ENCODE measurements at places on chromosomes 4 and X.

GRCh38 chr4:128141866-128142265 is 80.8 kb downstream of the LARP1B start:
- DNase-seq: no peak

- DNase-seq: no peak
Observed at GRCh38 chr4:164095313-164096110, 601.0 kb downstream of the TMA16 start.

GRCh38 chrX:132375941-132376340 is 112.9 kb downstream of the MBNL3 start:
- peak; percentile 8 for DNase-seq

DNA sequence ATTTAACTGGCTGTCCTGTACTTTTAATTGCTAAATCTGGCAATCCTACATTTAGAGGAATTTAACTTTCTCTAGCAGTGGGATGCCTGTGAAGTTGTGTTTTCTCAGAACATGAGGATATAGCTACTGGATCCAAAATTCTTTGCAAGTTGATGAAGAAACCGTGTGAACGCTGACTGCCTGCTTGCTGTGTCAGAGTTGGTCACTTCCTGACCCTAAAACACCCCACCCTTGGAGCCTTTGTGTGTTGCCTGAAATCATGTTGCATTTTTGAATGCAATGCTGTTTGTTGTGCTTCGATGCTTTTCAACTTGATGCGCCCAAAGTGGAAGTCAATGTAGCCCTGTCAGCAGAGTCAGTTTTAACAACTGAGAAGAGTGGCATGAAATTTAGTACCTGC is 211.2 kb downstream of the ANK2 start:
- no peak for DNase-seq

- no peak for DNase-seq
Observed at GRCh38 chr4:42871671-42872290, 20.7 kb upstream of the GRXCR1 start.

DNA sequence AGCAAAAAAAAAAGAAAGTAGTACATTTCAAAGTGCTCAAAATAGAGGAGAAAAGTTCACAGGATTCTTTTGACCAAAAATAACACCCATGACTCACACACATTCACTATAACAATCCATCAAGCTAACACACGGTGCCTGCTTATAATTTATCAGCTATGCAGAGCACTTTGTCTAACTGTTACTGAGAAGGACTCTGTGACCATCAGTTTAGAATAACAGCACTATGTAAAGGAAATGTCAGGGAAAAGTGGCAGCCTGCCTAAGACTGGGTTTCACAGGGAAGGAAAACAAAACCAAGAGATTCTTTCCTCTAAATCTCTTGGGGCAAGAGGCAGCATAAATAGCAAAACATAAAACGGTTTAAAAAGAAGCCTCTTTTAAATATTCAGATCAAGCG is 54.8 kb downstream of the CCDC149 start:
- DNase-seq: no peak

DNA sequence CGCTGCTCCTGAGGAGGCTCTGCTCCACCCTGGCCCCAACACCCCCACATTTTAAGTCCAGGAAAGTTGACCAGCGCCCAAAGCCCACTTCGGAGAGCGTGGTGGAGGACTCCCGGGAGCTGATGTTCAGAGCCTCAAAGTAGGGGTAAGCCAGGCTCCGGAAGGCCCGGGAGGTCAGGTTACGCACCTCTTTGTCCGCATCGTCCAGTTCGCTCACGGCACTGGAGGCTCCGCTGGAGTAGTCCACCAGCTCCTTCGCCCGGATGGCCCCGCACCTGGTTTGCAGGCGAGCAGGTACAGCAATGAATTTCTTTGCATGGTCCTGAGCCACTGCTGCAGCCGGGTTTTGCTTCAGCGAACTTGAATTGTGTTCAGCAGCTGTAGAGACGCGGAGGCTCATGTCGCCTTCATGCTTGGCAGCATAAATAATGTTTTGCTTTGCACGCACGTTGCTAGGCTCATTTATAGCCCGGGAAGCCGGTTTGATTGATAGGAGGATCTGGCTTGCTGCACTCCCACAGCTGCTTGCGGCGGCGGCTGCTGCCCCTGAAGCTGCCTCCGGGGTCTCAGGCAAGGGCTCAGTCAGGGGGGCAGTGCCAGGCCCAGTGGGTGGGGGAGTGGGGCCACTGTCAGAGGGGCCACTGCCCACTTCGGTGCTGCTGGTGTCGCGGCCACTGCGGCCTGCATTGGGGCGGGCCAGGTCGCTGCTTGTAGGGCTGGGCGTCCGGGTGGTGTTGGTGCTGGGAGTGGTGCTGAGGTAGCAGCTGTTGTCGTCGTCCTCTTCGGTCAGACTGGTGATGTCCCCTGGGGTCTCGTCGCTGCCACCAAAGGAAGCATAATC is 4.8 kb downstream of the C4orf54 start:
- DNase-seq: peak; percentile 24

- DNase-seq: no peak
Observed at GRCh38 chr4:25347473-25347872, 29.6 kb upstream of the ANAPC4 start.

DNA sequence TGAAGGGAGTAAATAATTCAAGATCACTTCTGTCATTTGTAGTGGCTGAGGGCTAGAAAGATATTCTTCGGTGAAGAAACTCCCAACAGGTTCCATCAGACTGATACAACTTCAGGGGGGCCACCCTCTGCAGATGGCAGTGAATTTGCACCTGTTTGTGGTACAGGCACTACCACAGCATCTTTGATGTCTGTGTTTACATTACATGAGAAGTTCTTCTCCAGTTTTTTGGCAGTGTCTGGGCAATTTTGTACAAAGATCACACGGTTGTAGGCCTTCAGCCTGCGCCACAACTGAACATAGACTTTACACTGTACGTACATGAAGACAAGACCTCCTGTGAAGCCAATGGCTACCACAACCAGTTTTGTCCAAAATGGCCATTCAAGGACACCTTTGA is 34.2 kb downstream of the TMA16 start:
- DNase-seq: no peak

DNA sequence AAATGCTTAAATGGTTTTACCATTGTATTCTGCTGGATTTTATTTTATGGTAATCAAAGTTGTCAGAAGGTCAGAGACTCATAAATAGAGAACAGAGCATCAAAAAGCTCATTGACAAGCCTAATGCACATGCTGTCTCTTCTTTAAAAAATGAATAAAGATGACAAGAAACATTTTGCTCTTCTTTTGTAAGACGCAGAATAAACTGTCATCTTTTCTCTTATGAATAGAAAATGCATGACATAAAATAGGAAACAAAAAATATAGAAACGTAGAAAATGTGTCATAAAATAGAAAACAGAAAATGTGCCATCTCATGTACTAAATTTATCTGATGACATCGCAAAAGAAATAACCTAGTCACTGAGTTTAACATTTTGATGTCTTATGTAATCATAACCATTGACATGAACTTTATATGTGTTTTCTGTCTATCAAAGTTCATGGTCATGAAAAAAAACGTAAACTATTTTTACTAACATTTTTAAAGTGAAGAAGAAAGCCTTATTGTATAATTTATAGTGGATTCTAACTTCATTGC is 484.1 kb downstream of the TRIML1 start:
- DNase-seq: no peak

- peak; percentile 17 for DNase-seq
Observed at GRCh38 chr4:176277162-176277904, 8.3 kb upstream of the ASB5 start.

GRCh38 chr4:183966371-183966770 is 61.3 kb downstream of the STOX2 start:
- DNase-seq: no peak

GRCh38 chr4:126533146-126533805 is 1099.5 kb upstream of the INTU start:
- no peak for DNase-seq

DNA sequence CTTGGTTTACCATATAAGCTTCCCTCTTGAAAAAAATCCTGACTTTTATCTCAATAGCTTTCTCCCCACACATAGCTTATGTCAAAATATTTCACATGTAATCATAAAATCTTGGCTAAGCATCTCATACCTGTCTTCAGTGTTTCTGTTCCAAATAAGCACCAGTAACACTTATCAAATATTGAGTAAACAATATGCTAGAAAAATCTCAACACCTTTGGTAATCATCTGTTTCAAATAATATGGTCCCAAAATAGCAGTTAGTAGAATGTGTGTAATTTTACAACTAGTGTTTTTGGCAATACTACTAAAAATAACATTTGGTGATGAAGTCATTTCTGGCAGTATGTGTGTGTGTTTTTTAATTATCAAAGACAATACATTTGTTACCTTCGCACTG is 2138.2 kb downstream of the PCDH7 start:
- DNase-seq: no peak

DNA sequence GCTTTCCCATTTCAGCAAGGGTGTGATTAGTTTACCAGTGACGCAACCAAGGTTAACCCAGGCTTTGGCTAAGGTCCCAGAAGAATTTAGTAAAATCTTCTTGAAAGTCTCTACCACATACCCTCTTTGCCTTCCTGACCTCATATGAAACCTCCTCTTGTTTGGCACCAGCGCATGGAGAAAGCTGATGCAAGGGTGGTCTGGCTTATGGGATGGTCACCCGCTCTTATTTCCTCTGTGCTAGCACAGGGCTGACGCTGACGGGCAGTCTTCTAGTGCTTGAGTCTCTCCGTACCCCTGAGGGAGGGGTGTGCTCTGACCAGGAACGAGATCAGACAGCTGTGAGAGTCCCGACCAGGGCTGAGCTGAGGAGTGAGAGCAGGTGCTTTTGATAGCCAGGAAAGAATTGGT is 137.6 kb downstream of the TENM3 start:
- DNase-seq: no peak

- DNase-seq: no peak
Observed at GRCh38 chrX:116490104-116490503, 27.3 kb upstream of the CT83 start.

GRCh38 chrX:66918511-66918910 is 279.6 kb upstream of the EDA2R start:
- no peak for DNase-seq

DNA sequence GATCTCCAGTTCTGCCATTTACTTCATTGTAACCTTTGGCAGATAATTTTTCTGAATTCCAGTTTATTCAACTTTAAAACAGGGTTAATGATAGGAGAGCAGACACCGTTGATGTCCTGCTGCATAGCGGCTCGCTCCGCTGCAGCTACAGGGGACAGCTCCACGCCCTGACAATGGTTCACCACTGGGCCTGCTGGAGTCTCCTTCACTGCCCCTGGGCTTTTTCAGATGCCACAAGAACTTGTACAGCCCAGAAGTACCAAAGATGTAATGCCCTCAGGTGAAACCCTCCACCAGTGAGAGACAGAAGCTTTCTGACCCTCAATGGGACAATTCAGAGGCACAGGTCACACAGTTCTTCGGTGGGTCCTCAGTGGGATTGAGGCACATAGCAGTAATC is 22.7 kb upstream of the SEPTIN11 start:
- DNase-seq: no peak

- peak; percentile 3 for DNase-seq
Observed at GRCh38 chr4:136713140-136713539, 819.2 kb downstream of the PCDH18 start.

DNA sequence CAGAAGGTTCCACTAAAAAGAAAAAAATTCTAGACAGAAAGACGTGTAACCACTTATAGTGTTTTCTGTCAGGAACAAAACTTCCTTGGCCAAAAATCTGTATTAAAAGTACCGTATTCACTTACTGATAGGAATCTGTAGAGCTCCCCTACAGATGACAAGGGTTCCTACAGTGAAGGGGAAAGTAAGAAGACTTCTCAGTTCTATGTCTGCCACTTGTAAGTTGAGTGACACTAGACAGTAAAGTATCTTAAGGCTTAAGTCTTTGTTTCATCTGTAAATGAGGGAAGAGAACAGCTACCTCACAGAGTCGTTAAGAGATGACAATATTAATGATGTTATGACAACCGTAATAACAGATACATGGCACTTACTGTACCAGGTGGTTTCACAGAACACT is 3.3 kb downstream of the COQ2 start:
- DNase-seq: no peak

DNA sequence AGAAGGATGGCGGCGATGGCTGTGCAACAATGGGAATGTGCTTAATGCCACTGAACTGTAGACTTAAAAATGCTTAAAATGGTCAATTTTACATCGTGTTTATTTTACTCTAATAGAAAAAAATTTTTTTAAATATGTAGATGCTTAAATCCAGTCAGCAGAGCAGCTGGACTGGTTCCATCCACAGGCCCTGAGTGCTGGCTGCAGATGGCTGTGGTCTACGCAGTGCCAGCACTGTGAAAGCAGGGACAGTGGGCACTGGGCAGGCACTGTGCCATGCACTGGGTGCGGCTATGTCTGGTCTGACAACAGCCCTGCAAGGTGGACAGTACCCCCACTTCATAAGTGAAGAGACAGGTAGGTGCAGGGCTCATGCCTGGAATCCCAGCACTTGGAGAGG is 175.2 kb downstream of the AFAP1 start:
- DNase-seq: no peak

- peak; percentile 54 for DNase-seq
Observed at GRCh38 chr4:8024073-8024786, 84.6 kb upstream of the AFAP1 start.

- peak; percentile 87 for DNase-seq
Observed at GRCh38 chr4:112515198-112516065, 548 bp downstream of the NEUROG2 start.

DNA sequence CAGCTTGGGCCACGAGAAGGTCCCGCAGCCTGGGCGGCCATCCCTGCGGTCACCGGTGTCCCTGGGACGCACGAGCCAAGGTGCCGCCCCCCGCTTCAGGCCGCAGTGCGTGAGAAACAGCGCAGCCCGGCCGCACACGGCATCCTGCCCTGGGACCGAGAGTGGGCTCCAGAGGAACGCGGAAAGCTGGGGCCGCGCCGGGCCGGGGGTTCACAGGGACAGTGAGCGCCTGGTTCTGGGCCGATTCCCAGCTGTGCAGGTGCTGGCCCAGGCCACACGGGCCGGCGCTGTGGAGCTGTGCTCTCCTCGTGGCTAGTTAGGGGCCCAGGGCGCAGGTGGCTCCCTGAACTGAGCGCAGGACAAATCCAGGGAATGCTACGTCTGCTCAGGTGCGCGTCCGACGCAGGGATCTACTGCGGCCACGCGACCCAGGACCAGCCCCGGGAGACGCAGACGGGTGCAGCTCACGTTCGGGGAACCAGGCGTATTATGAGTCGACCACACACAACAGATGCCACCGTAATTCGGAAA is 25.8 kb upstream of the GTPBP6 start:
- DNase-seq: no peak

- no peak for DNase-seq
Observed at GRCh38 chrX:21813612-21814368, 25.6 kb upstream of the MBTPS2 start.

- DNase-seq: peak; percentile 31
Observed at GRCh38 chrX:107601759-107602158, 26.6 kb upstream of the PRPS1 start.

DNA sequence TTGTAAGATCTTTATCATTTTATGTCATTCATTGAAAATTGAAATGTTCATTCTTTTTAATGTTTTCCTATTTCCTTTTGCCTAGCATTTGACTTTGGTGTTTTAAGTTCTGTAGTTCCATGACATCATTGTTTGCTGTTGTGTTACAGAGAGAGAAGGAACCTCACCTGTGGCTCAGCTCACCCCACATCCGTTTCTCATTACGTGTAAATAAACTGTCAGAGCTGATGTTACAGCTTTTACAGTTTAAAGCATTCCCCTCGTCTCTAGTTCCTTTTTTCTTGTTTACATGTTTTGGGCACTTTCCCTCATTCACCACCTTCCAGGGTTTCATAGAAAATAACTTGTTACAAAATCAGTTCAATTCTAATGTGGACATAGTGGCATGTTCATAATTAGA is 137.2 kb downstream of the FNIP2 start:
- no peak for DNase-seq

Data from H7 (cell line).